Activated CD8-positive, alpha-beta memory T cell treated with anti-CD3 and anti-CD28 coated beads for 1 hour (primary cell): ENCODE measurements at places on chromosomes 5 and 9.

DNA sequence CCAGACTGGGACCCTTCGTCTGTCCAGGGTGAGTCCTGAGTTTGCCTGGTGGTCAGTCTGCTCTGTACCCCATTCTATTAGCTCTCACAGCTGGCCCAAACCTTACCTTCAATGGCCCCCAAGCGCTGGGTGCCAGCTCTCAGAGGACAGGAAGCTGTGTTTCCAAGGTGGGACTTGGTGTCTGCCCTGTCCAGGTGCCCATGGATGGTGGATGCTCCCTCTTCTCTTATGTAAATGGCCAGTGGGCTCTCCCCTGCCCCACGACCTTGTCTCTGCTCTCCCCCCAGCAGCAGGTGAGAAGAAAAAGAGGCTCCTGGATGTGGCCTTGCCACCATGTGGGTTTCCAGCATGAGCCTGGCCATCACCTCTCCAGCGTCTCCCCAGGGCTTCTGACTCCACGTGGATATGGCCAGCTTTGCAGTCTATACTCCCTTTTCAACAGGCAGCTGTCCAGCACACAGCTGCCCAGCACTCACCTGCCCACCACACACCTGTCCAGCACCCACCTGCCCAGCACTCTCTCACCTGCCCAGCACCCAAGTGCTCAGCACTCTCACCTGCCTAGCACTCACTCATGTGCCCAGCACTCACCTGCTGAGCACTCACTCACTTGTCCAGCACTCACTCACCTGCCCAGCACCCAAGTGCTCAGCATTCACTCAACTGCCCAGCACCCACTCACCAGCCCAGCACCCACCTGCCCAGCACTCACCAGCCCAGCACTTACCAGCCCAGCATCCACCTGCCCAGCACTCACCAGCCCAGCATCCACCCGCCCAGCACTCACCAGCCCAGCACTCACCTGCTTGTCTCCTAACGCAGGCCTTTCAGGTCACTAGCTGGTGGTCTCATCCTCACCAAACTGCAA, 136.2 kb upstream of the IRX2 start:
- no peak for DNase-seq

GRCh38 chr5:82312373-82312856, 34.3 kb upstream of the RPS23 start:
- no peak for DNase-seq

- DNase-seq = no peak
Observed at GRCh38 chr9:34085581-34086500, 37.2 kb upstream of the UBAP2 start.

- DNase-seq = no peak
Observed at GRCh38 chr9:8872802-8873201, 1073.2 kb upstream of the DMAC1 start.

DNA sequence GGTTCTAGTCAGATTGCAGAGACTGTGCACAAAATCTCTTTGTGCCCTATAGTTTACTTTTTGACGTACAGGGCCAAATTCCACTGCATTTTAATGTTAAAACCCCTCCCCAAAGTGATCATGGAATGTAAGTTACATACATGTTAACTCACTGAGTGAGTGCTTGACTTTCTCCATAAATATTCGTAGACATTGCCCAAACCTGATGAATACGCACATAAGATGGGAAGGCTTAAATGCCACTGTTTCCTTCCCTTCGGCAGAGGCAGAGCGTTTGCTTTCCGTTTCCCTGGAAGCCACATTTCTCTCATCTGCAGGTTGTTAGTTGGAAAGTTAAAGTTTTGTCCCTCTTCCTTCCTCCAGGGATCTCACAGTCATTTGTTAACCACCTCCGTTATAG, 286.2 kb downstream of the MCTP1 start:
- no peak for DNase-seq

DNA sequence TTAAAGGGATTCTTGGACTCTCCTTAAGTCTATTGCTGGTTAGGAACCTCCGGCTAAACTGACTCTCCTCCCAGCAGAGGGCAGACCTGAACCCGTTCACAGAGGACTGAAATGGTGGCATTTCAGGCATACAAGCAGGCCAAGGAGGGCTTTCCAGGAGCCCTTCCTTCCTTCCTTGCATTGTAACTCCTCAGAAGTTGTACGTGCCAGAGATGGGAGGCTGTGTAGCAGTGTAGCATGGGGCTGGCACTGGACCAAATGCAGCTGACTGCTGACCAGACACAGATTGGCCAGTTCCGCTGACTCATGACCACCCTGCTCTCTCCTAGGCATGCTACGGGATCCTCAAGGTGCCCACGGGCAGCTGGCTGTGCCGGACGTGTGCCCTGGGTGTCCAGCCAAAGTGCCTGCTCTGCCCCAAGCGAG, 36.4 kb downstream of the JADE2 start:
- DNase-seq = no peak

DNA sequence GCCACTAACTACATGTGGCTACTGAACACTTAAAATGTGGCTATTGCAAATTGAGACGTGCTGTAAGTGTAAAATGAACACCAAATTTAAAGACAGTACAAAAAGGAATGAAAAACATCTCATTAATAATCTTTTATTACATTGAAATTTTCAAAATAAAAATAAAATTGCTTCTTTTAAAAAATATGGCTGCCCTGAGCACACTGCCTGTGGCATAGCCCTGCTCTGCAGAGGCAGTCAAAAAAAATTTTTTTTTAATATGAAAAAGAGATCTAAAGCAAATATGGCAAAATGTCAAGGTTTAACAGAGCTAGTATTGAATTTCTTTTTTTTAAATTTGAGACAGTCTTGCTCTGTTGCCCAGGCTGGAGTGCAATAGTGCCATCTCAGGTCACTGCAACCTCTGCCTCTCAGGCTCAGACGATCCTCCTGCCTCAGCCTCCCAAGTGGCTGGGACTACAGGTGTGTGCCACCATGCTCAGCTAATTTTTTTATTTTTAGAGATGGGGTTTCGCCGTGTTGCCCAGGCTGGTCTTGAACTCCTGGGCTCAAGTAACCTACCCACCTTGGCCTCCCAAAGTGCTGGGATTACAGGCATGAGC, 25.6 kb downstream of the CARNMT1 start:
- no peak for DNase-seq

GRCh38 chr5:38433160-38433861, 123.1 kb downstream of the LIFR start:
- DNase-seq = no peak

- no peak for DNase-seq
Observed at GRCh38 chr5:157371655-157372471, 88.2 kb upstream of the NIPAL4 start.

- no peak for DNase-seq
Observed at GRCh38 chr5:61995486-61995885, 310.5 kb upstream of the KIF2A start.

GRCh38 chr5:79878721-79879336, 112.2 kb downstream of the MTX3 start:
- DNase-seq = no peak

DNA sequence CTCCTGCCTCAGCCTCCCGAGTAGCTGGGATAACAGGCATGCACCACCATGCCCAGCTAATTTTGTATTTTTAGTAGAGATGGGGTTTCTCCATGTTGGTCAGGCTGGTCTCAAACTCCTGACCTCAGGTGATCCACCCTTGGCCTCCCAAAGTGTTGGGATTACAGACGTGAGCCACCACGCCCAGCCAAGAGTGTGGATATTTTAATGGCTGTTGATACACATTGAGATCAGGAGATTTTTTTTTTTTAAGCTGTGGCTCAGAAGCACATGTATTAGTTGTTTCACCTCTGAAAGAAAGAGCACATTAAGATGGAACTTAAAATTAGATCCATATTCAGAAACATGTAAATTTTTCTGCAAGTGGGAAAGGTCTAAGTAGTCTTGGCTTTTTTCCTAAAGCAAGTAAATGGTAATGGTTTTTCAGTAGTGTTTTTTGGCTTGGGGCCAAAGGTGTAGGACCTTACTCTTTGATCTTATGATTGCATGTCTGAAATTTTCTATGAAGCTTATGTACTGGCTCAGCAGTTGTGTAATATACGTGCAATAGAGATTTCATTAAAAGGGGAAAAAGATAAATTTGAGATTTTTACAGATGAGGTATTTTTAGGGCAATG, 9.9 kb downstream of the RBM27 start:
- no peak for DNase-seq

DNA sequence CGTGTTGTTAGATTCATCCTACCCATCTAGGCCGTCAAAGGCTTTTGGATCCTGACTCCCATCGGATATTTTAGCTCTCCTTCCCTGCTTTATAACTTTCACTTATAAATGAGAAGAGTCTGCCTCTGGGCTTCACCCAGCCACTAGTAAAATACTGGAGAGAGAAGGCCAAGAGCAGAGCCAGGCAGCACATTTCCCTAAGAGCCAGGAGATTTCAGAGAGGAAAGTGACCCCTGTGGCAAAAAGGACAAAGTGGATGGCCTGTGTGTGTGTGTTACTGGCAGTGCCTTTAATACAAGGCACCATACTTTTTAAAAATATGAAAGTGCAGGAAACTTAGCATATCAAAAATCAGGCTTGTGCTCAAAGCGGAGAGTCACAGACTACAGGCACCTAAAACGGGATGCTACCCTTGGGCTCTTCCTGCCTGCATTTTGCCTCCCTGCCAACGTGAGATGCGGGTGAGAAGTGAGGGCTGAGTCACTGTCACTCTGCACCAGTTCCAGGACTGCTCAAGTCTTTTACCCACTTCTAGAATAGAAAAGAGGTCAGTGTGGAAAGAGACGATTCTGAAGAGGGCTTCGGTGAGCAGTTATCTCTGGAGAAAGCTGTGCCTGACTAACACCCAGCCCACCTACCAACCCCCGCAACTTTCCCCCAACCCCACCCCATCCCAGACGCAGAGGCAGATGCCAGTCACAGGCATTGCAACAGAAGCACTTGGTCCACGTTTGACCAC, 15.9 kb downstream of the NFIL3 start:
- no peak for DNase-seq

DNA sequence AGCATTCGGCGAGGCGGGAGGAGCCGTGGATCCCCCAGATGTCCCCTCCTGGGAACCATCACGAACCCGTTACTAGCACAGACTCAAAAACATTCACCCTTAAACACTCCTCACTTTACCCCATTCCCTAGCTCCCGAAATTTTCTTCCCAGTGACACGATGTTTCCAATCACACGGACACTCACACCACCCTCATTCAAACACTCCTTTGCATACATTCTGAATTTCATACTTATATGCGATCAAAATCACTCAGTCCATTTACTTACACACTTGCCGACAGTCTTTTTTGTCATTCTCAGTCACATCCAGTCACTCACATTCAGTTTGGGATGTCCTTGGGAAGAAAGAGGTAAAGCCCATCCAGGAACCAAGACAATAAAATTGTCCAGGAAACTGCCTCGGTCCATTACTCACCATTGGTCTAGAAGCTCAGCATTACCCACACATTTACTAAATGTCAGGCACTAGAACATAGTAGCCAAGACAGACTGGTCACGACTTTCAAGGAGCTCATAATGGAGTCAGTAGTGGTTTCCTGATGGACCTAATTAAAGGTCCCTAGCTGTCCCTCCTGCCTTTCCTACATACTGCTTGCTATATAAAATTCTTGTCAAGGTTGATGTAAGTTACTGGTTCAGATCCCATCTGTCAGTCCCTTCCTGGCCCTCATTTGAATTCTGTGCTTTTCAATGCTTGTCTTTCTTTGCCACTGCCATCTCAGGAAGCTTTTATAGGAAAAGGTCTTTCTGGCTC, 574 bp downstream of the SLC35A4 start:
- DNase-seq = no peak

- no peak for DNase-seq
Observed at GRCh38 chr9:86807367-86807976, 139.8 kb downstream of the GAS1 start.

DNA sequence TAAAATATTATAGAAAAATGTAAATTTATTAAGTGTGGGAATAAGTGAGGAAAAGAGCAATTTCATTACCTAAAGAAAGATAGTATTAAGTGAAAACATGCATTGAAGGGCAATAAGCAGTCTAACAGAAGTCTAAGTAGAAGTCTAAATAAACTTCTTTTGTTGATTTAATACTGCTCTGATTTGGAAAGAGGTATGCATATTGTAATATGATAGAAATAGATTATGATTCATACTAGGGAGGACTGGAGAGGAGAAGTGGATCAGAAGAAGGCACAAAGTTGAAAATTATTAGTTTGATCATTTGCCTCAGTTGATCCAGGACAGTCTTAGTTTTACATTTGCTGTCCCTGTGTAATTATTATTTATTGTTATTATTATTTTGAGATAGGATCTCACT, 6.6 kb upstream of the ERBIN start:
- DNase-seq = no peak

- DNase-seq = no peak
Observed at GRCh38 chr5:52674815-52675545, 112.7 kb upstream of the ITGA1 start.

DNA sequence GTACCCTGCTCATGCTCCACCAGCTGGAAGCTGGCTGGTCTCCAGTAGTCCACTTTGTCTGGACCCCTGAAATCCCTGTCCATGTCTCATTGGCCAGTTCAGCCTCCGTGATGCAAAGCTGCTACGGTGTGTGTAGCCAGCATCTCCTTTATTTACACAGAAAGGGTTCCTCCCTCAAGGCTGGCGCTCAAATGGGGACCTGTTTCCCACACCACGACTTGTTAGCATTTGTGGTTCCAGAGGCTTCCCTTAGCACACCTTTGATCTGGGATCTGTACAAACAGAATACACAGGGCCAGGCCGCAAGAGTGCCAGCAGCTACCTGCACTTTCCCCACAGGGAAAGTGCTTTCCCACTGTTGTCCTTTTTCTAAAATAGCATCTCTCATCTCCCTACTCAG, 5.7 kb upstream of the SMU1 start:
- no peak for DNase-seq

DNA sequence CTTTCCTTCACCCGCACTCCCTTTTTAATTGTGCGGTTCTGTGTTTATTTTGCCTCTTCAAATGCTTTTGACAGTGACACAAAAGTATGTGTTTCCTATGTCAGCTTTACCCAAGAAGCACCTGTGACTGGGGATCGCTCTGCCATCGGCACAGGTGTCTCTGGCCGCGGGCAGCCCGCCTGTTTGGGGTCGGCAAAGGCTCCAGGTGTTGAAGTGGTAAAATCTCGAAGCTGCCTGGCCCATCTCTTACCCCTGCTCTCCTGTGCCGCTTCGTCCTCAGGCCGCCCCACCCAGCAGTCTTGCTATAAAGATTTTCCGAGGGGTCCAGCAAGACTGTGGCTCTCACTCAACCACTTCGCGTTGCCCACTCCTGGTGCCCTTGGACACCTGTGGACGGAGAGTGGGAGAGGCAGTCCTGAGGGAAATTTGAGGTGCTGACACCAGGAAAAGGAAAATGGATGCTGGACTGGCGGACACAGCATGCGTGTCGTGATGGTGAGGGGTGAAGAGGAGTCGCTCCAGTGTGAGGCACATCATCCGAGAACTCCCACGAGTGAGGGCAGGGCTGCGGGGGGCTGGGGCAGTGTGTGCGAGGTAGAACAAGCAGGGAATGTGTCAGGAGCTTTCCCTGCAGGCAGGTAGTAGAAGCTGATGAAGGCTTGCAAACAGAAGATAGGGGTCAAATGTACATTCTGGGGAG, 29.1 kb upstream of the CEP72 start:
- DNase-seq = no peak

- DNase-seq = no peak
Observed at GRCh38 chr9:135374591-135374990, 105.0 kb upstream of the PPP1R26 start.
